ENCODE measurements at places on chromosomes 5 and 9. TPM values are rescaled to one million over a fixed set of nuclear protein-coding genes. Genes with fewer than 3 reads are reported as not detected.

GRCh38 chr5:81972492-81972783 is 615 bp downstream of the ATG10 start:
- no peak for DNase-seq
- no peaks in the 10 kb centered on the region for H3K27me3 ChIP-seq
- peak overlapping the region; percentile 81 for H3K4me3 ChIP-seq

- H3K27me3 ChIP-seq, result no peaks in the 10 kb centered on the region
- no peaks in the 10 kb centered on the region for H3K4me1 ChIP-seq
- no peak for DNase-seq
- no peak overlapping the region for H3K27ac ChIP-seq
These were observed 425.6 kb upstream of the MEF2C start for GRCh38 chr5:89308606-89309040.

GRCh38 chr5:36089989-36090388 is 23.3 kb upstream of the UGT3A2 start:
- H3K27me3 ChIP-seq, result no peaks in the 10 kb centered on the region
- no peak overlapping the region for H3K4me3 ChIP-seq
- no peaks in the 10 kb centered on the region for H3K4me1 ChIP-seq
- no peaks in the 10 kb centered on the region for H3K36me3 ChIP-seq
- DNase-seq, result no peak

CNTFR gene
- not detected for total RNA-seq

SPINK6 gene
- not detected for total RNA-seq

All from CD4-positive, alpha-beta memory T cell (primary cell).